Stimulated activated CD4-positive, alpha-beta T cell treated with anti-CD3 and anti-CD28 coated beads, Interleukin-1b, Interleukin-23, amount 100 ng/mL, for 1 hour (primary cell): ENCODE measurements at places on chromosomes 2 and 18.

- DNase-seq, result no peak
These were observed 96.3 kb upstream of the ASB18 start for GRCh38 chr2:236360496-236360895.

DNA sequence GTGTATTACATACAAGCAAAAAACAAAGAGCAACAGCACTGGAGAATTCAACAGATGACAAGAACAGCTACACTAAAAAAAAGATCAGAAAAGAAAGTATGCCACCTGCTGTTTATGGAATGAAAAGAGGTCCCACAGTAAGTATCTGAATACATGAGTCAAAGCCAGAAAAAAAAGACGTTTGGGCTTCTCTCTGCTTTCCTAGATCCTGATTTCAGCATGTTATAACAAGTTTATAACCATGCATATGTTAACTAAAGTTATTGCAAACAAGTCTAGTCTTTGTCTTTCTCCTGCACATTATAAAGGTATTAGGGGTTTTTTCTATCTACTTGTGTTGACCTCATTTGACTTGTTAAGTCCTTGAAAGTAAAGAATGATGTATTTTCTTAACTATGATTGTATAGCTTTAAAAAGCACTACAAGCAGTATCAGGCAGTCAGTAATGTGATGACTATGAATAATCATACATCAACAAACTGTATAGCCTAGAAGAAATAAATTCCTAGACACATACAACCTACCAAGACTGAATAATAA lies 108.5 kb upstream of the COL5A2 start:
- no peak for DNase-seq

DNA sequence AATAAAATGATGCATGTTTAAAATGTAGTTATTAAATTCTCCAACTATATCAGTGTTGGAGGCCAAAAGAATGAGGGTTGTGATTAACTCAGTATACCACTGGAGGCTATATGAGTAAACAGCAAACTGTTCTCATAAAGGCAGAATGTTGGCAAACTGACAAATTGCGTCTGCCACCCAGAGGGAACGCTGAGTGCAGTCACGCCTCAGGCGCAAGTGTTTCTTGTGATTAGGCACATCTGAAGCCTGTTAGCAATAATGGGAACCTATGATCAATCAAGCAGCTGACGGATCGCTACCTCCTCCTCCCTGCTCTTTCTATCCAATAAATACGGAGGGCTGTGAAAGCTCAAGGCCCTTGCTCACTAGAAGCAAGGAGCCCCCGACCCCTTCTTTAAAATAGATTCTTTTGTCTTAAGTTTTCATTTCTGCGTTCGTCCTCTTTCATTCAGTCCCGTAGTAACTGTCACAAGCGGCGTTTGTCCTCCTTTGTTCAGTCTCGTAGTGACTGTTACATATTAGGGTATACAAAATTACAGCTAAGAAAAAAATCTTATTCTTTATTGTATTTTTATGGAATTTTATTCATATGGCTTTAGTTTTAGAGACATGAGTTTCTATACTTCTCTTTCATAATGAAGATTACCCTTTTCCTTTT lies 16.3 kb upstream of the RMND5A start:
- DNase-seq, result no peak

DNA sequence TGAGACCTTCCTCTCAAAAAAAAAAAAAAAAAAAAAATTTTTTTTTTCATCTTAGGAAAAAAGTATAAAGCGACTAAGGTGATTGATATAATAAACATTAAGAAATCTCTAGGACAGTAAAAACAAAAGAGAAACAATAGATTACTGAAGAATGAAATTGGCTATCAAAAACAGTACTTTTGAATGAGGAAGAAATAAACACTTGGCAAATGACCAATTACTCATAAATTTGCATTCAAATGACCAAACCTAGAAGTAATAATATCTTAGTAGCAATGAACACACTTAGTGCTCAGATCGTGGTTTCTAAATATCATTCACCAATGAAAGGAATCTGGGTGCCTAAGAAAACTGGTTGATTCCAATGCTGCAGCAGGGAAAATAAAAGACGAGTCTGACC lies 10.3 kb upstream of the SCRN3 start:
- DNase-seq, result no peak

DNA sequence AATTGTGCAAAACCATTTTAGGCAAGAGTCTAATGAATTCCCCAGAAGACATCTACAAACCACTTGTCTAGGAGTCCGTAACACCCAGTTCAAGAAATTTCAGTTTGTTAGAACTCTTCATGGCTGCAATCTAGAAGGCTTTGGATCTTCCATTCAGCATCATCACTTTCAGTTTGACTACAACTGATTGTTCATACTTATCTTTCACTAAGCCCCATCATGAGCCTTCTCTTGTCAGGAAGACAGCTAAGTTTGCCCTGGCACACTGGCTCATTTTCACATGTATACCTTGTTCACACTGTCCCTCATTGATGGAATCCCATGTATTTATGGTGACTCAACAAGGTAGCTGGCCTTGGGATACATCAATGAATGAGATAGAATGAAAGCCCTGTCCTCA lies 898.4 kb upstream of the CELF4 start:
- DNase-seq, result no peak

- no peak for DNase-seq
These were observed 58.8 kb downstream of the RNF144A start for GRCh38 chr2:6975988-6976387.

DNA sequence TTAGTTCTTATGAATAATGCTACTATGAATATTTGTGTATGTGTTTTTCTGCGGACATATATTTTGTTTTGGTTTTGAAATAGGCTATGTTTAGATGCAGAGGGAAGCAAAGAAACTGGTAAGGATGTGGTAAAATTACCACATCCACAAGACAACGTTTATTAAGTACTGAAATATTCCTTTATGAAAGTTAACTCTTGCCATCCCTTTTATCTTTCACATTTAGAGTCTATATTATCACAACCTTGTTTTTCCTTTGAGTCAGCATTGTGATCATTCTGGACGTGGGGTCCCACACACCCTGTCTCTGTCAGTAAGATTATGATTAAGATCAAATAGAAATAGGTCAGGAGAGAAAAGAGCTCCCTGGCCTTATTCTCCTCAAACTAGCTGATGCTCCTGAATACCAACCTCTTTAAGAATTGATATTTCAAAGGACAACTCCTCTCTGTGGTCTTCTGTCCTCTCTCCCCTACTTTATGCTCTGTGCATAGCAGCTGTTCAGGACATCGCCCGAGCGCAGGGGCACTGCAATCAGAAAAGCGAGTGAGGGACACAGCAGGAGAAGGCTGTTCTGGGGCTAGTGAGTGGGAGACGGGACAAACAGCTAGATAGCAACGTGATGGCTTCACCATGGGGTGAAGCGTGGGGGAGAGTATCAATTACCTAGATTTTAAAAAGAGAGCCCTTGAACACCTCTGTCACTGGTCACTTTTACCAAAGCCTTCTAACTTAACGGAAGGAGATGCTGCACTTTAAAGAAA lies 12.2 kb downstream of the METAP1D start:
- DNase-seq, result no peak

DNA sequence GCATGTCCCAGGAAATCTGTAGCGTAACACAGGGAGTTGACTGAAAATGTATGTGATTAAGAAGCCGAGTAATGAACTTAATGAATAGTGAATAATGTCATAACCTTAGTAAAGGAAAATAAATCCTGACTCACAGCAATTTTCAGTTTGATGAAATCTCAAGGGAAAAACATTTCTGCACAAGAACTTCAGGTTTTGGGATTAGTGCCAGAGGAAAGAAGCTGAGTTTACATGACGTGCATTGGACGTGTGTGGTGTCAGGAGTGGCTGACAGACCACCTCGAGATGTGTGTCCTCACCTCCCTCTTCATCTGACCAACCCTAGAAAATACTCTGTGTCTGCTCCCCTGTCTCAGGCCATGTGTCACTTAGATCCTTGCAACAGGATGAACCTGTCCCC lies 39.1 kb downstream of the VWA3B start:
- DNase-seq, result no peak

GRCh38 chr18:32867936-32868335 lies 95.1 kb upstream of the KLHL14 start:
- no peak for DNase-seq

DNA sequence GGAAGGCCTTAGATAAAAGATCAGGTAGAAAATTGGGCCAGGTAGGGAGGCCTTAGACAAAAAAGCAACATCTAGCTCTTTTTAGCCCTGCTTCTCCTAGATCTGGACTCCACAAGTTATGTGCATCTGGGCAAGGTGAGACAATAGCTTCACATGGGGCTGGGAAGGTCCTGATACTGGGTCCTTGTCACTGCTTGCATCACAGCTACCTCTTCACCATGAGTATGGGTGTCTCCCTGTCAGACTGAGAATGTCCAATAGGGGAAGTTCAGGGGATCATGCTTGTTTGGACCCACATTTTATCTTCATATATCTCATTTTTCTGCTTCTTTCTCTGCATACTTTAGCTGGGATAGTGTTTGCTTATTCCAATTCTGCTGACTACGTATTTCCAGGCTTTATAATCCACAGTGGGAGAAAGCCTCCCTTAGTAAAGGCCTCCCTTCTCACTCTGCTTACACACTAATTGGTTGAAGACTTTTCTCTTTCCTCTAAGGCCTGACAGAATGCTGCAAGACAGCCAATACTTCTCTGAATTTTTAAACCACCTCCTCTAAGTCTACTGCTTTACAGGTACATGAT lies 189.6 kb downstream of the CYRIA start:
- no peak for DNase-seq

DNA sequence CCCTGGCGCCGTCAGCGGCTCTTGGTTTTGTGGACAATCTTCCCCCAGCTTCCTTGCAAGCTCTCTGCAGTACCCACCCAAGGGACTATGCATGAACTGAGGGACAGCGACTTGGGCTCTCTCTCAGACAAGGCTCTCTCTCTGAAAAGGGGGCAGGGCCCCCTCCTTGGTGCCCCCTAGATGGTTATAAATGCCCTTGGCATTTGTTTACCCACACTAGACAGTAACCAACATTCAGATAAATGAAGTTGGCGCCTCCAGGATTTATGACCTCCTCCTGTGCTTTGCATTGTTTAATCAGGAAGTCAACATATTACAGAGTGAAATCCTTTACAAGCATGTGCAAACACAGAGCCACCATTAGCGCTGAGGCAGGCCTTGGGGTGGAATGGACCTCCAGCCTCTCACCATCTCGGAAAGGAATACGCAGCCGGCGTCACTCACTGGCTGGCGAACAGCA lies 547.4 kb upstream of the ID2 start:
- no peak for DNase-seq

DNA sequence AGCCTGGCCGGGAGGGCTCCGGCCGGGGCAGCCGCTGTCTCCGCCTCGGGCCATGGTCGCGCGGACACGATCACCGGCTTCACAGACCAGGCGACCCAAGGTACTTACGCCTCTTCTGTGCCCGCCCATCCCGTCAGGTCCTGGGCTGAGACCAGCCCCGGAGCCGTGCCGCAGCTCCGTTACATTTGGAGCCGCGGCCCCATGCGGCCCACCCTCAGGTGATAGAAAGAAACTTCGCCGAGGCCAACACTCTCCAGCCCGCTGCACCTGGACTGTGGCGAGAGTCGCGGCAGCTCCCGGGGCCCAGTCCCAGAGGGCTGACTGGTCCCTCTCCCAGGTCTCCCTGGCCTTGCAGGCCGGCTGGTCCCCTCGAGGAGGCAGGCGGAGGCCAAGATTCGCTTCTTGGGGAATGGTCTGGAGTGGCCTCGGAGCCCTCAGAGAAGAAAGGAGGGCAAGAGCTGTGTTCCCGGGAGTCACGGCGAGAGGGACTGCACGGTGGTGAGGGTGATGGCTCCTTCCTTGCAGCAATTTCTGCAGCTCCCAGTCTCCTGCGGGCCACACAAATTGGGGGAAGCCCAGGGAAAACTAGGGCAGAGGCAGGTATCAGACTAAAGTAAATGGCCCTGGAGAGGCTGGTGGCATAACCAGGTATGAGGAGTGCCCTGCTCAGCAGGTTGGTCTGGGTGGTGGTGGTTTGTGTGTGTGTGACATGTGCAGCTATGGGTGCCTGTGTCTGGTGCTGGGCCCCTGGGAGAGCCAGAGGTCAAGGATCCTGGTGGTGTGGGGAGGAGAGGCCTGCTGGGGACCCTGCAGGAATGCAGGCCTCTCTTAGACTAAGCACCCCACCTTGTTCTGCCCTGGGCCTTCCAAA lies 822 bp downstream of the GDF7 start:
- DNase-seq, result no peak

GRCh38 chr18:8249811-8250210 lies 359.4 kb upstream of the RAB12 start:
- DNase-seq, result no peak

- no peak for DNase-seq
These were observed 44.4 kb downstream of the LCT start for GRCh38 chr2:135792401-135793150.

DNA sequence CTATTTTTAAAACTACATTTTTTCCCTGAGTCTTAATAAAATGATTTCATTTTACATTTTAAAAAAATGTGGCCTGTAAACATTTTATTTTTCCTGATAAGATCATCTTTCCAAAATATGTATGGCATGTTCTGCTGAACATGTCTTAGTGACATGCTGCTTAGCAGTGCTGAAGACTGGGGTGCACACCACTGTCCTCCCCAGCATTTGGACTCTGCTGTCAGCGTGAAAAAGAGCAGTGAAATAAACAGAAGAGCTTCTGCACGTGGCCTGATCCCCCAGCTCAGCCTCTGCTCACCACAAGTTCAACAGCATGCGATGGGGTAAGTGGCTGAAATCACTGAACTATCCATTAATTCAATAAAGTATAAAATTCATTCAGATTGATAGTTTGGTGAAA lies 81.6 kb upstream of the ZNF521 start:
- DNase-seq, result no peak

DNA sequence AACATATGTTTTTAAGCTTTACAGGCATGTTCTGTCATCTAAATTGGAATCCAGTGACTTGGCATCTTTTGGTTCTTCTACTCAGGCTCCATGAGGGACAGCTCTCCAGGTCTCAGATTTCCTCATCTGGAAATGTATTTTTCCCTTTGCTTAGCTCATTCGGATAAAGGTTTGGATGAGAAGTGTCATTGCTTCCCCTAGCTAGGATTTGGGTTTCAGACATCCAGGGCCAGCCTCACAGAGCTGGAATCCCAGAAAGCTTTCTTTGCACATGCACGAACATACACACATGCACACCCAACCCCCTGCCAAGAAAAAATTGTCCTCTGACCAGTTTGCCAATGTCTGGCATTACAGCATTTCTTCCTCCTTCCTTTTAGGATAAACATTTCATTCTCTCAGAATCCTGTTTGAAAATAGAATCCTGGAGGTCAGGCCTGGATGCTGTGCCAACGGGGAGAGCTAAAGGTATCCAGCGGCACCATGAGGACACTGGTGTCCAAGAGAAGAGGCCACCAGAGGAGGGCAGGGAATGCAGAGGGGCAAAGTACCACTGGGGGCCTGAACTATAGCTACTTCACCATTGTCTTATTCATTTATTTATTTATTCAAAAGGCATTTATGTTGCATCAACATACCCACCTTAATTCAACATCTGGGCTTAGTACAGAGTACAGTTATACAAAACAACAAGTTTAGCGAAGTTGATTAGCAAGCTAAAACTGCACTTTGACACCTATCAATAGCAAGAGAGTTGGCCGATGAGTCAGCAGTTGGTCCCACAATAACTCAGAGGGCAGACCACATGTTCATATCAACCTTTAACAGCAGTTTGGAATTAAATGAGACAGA lies 97.9 kb upstream of the ATL2 start:
- no peak for DNase-seq

- peak; percentile 19 for DNase-seq
These were observed at the start of gene RBMS1 for GRCh38 chr2:160493227-160494028. RBMS1 (minus strand) TSS chr2:160493807; CDS start chr2:160493363, 444 bp downstream.
